ENCODE measurements at places on chromosomes 16 and 17. TPM values are rescaled to one million over a fixed set of nuclear protein-coding genes. Genes with fewer than 3 reads are reported as not detected.

Gene NFATC2IP
- polyA plus RNA-seq: 26.0 TPM

Gene G6PC1
- not detected for polyA plus RNA-seq

Gene TP53TG3C
- not detected for polyA plus RNA-seq

Gene GSDMA
- 0.69 TPM for polyA plus RNA-seq

Gene TEX14
- polyA plus RNA-seq: not detected

Gene HES7
- not detected for polyA plus RNA-seq

Gene DNAAF8
- polyA plus RNA-seq: 0.31 TPM

Gene DHX40
- polyA plus RNA-seq: 27.1 TPM
